Right renal cortex interstitium (tissue), 3 donors: ENCODE measurements at places on chromosomes 11 and 22.

GRCh38 chr11:123188508-123189165 is 6.4 kb downstream of the CLMP start:
- DNase-seq = no peak

- no peak for DNase-seq
Observed at GRCh38 chr11:123973816-123974215, 3.8 kb downstream of the OR10S1 start.

DNA sequence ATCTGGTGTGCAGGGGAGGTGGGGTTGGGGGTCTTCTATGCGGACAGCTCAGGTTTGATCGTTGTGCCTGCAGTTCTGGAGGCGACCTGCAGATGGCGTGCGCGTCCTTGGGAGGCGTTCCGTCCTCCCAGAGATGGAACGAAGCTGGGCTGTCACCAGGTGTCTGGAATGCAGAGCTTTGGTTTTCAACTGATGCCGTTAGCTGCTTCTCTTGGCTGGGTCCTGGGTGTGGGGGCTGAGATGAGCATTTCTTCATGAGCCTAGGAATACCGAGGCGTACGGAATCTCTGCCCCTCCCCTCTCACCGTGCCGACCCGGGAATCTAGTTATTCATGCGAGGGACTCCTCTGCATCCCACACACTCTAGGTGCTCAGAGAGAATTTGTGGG is 98.6 kb downstream of the CEP164 start:
- peak; percentile 45 for DNase-seq

DNA sequence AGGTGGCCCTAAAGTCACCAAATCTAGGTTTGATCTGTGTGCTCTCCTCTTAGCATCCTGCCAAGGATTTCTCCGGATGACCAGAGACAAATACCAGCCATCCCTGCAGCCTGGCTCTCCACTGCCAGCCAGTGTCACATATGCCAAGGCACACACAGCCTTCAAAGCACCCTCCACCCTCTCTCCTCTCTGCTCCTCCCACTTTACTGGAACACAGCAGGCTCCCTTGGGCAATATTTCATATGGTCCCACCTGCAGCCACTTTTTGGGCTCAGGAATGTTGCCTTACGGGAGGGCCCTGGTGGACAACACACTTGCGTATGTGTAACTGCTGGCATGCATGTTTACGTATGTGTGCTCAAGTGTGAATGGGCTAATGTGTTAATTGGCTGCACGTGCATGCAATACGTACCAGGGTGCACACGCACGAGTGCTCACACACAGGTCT is 183.9 kb downstream of the CEP164 start:
- no peak for DNase-seq
